ENCODE measurements at places on chromosomes 3 and 15. TPM values are rescaled to one million over a fixed set of nuclear protein-coding genes. Genes with fewer than 3 reads are reported as not detected.

The MKRN3 gene
- total RNA-seq: 0.14 TPM

The IGSF10 gene
- 1.1 TPM for total RNA-seq

The CDC25A gene
- 5.2 TPM for total RNA-seq

The GABRA5 gene
- total RNA-seq: not detected

The CNTN4 gene
- total RNA-seq: 49.0 TPM

The A4GNT gene
- not detected for total RNA-seq

The LRRC15 gene
- not detected for total RNA-seq

The CD200 gene
- 1.1 TPM for total RNA-seq

The GOLGA6L7 gene
- not detected for total RNA-seq

The FILIP1L gene
- total RNA-seq: 18.4 TPM

The ZNF662 gene
- 2.2 TPM for total RNA-seq

The C3orf62 gene
- total RNA-seq: 2.4 TPM

The SNX1 gene
- 91.0 TPM for total RNA-seq
